ENCODE measurements at places on chromosomes 3 and 15.

DNA sequence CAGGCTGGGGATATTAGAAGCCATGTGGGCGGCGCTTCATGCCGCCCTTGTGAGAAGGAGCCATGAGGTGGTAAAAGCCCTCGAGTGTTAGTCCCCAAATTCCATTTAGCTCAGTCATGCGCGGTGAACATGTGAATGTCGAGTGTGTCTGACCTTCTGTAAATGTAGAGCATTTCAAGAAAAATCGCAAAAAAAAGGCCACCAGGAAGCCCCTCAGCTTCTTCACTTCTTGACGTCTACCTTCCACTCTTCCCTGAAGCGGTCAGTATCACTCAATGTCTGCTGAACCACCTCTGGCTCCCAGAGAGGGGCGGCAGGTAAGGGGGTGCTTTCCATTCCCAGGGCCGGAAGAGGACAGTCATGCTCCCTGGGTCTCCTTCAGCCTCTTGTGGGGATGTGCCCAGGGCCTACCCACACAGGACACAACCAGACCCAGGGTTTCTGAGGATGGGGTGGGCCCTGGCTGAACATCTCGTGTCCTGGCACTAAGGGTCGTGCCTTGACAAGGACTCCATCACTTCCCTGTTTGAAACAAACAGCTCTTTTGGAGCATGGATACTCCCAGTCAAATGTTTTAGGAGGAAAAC lies 274.9 kb downstream of the FAM43A start:
- no peak for DNase-seq

DNA sequence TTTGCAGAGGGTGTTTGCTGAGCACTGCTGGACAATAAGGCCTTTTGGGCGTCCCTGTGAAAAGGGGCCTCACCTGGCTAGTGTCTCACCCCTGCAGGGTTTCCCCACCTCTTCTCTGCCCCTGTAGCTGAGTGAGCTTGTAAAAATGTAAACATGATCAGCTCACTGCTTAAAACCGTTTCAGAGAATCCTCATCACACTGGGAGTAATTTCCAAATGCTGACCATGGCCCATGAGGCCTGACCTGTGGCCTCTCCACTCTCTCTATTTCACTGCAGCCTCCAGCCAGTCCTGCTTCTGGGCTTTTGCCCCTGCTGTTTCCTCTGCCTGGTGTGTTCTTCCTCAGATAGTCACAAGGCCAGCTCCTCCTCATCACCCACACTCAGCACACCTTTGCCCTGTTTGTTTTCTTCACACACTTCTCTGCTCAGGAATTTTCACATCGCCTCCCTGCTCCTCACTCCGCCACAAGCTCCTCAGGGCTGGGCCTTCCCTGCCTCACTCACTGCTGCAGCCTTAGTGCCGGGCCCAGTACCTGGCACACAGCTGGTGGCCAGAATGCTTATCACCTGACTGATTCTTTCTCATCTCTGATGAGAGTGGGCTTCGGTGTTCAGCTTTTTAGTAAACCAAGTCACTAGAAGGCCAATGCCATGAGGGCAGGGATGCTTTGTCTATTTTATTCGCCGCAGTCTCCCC lies 79.3 kb upstream of the SEC13 start:
- no peak for DNase-seq

- DNase-seq, result no peak
Observed at GRCh38 chr15:29685156-29686078, 136.9 kb downstream of the TJP1 start.

DNA sequence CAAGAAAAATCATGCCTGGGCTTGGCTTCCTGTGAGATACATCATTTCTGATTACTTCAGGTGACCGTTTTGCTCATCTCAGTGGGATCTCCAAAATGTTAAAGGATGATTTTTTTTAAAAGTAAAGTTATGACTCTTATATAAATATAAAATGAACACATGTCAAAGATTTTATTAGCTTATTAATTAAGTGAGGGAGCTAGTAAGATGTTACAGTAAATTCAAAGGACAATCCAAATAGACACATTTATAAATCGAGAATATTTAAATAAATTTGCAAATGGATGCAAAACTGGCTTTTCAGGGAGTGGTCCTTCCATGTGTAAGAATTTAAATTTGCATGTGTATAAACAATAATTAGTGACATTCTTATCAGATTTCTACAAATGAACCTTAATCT lies 87.0 kb downstream of the IQCH start:
- DNase-seq, result no peak

DNA sequence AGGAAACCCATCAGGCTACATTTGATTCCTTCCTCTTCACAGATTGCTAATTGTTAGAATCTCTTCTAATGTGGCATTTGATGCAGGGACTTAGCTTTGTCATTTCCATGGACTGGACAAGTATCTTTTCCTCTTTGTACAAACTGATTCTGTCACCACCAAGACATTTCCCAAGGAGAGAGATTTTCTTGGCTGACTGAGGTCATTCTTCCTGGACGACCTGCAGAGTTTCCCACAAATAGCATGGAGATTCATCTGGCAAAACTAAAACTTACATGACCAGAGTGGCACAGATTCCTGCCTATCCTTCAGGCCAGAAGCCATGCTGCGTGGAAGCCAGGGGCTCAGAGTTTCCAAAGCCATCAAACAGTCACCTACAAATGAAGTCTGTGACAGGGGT lies 269.2 kb upstream of the LRTM1 start:
- no peak for DNase-seq

DNA sequence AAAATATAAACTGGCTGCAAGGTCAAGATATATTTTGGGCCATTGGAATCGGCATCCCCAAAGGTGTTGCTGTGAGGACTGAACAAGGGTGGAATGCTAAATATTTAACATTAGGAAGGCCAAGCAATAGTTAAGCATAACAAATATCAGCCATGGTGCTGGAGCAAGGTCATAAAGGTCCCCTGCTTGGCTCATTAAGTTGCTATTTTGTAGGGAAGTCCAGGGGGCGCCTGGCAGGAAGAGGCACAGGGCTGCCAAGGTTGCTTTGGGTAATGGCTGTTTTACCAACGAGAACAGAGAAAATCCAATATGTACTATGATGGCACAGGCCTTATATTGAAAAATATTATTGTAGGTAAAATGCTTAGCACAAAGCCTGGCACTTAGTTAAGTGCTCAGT lies 62.2 kb downstream of the SLC15A2 start:
- DNase-seq, result no peak

DNA sequence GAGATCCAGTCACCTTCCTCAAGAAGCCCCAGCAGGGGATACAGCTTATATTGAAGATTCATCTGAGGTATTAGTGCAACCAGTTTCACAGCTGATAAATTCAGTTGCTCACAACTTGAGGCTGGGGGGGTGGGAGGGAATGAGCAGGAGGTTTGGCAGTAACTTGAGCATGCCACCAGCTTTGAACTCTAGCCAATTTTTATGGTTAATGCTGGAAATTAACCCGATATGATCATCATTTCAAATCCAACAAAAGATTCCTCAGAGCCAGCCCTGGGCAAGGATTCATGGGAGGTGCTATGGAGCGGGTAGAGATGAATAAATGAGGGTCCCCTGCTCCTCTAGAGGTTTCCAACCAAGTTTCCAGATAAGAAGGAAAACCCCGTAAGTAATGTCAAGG lies 73.1 kb upstream of the HES1 start:
- no peak for DNase-seq

DNA sequence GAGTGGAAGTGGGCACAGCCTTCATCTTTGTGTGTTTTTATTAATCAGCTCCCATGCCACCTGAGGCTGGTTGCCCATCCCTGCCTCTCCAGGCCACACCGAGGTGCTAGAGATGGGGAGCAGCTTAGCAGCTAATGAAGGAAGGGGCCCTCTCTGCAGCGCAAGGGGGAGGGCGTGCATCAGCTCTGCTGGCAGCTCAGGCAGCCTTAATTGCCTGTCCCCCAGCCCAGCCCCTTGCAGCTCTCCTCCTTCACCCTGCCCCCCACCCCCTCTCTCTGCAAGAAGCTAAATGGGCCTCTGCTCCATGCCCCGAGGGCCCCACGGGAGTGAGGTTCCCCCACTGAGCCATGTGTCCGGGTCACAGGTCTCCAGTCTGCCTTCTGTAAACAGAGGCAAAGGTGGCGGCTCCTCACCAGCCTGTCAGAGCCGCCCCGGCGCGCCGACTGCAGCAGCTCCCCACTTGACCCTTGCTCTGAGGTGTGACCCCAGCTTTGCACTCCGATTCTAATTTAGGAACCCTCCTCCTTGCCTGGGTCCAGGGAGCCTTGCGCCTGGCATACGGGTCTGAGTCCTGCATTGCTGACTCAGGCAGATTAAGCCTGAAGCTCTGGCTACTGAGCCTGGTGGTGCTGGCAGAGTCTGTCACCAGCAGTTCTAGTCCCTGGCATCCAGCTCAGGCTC lies 27.9 kb upstream of the NTRK3 start:
- no peak for DNase-seq

GRCh38 chr3:51381333-51381705 lies 3.8 kb upstream of the MANF start:
- no peak for DNase-seq

DNA sequence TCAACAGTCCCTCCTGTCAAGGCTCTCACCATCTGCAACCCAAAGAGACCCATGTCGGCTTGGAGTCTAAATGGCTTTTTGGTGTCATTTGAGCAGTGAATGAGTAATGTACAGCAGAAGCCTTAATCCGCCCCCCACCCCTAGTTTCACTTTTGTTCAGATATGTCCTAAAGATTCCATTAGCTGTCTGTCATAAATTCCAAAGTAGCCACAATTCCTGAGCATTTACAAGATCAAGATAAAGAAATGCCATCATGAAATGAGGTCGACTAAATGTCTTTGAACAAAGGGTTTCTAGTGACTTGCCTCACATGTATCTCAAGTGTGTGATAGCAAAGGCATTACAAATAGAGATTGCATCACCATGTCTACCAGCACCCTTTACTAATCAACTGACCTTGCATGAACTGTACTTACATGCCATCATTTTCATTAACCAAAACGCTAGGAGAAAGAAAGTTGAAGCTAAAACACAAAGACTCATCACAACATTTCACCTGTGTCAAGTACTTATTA lies 123.8 kb upstream of the PHLDB2 start:
- DNase-seq, result peak; percentile 12

DNA sequence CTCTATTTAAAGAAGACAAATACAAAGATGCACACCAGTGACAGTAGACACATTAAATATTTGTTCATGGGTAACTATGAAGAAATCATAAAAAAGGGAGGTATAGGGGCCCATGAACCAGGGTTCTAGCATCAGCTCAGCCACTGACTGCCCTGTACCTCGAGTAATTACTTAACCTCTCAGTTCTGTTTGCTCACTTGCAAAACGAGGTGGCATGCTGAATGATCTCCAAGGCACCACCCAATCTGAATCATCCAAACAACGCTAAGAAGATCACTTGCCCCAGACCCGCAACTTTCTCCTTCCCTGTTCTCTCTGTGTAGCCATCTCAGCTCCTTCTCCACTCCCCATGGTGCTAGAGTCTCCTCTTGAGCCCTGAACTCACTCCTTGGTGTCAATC lies 374.7 kb downstream of the VPS13C start:
- DNase-seq, result no peak

- peak; percentile 12 for DNase-seq
Observed at GRCh38 chr3:118938183-118938961, 96.3 kb downstream of the IGSF11 start.

DNA sequence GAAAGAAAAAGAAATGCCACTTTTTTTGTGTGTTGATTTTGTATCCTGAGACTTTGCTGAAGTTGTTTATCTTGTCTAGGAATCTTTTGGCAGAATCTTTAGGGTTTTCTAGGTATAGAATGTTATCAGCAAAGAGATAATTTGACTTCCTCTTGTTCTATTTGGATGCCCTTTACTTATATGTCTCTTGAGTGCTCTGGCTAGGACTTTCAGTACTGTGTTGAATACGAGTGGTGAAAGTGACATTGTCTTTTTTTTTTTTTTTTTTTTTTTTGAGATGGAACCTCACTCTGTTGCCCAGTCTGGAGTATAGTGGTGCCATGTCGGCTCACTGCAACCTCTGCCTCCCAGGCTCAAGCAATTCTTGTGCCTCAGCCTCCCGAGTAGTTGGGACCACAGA lies 64.7 kb upstream of the NPHP3 start:
- no peak for DNase-seq

DNA sequence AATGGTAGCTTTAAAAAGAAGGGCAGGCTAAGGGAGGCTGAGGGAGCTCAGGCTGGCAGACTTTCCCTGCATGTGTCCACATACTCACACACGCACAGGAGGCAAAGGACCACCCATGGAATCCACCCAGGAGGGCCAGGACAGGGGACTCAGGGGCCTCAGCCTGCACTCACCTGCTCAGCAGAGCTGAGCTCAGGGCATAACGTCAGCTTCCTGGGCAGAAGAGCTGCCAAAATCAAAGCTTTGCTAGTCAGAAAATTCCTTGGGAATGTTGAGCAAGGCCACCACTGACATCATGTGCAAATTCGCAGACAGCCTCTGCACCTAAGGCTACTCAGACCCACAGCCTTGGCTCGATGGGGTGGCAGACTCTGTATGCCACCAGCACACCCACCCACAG lies 16.4 kb upstream of the ALAS1 start:
- no peak for DNase-seq

DNA sequence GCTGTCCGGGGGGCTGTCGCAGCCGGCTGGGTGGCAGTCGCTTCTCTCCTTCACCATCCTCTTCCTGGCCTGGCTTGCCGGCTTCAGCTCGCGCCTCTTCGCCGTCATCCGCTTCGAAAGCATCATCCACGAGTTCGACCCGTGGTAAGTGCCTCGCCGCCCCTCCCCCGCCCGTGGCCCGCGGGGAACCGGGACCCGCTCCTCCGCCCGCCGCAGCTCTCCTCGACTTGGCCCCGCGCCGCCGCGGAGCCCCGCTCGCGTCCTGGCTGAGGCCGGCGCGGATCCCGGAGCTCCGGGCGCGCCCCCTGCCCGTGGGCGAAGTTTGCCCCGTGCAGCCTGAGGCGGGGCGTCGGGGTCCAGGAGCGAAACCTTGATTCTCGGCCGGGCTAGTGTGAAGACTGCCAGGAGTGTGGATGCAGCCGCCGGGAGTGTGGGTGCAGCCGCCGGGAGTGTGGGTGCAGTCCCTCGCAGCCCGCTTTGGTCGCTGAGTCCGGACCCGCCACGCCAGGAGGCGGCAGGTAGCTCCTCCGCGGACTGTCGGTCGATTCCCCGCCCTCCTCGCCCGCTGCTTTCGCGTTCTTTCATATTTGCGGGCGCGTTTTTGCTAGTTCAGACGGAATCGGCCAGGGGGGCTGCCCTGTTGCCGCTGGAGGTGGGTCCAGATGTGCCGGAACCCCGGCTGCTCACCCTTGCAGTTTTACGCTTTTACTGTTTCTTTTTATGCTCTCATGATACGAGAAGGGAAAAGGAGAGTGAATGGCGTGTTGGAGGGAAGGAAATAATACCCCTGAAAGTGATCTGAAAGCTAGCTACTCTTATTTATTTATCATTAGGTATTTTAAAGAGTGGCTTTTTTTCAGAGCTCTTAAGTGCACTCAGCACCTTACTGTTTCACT lies 692 bp downstream of the STT3B start:
- DNase-seq, result peak; percentile 74

DNA sequence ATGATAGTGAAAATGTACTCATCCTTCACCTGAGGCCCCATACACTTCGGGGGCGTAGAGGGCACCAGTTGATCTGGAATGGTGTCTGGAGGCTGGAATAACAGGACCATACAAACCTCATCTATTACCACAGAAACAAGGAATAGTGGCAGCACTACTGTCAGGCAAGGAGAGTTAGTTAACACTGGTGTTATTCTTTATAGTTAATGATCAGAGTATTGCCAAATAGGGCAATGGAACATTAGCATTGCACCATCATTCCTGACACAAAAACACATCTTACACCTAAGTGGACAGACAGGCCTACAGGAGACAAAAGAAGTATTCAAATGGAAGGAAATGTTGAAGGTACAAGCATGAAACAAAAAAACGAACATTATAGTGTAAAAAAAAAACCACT lies 137.0 kb upstream of the UBP1 start:
- DNase-seq, result no peak

- no peak for DNase-seq
Observed at GRCh38 chr15:35974052-35974451, 428.1 kb upstream of the DPH6 start.

GRCh38 chr15:73751899-73752805 lies 999 bp downstream of the INSYN1 start:
- no peak for DNase-seq
